ENCODE measurements at places on chromosomes 3 and 15.

- DNase-seq = no peak
Observed at GRCh38 chr3:132321304-132321703, 4.1 kb downstream of the ACP3 start.

DNA sequence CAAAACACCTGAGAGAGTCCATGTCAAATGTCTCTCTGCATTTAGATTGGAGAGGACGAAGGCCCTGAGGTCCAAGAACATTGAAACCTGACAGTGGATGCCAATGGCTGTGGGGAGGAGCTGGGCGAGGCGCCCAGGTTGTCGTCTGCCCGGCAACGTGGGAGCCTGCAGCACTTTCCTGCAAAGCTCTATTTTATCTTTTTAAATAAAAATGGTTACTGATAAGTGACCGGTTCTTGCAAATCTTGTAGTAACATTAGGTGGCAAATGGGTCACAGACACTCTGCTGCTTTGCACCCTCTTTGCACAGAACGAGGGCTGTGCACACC is 19.5 kb upstream of the FANCD2 start:
- no peak for DNase-seq

- DNase-seq = no peak
Observed at GRCh38 chr3:147418808-147419701, 9.9 kb downstream of the ZIC1 start.

- no peak for DNase-seq
Observed at GRCh38 chr3:15923640-15924405, 126.0 kb upstream of the ANKRD28 start.

GRCh38 chr3:48598323-48599076 is 3.4 kb upstream of the COL7A1 start:
- no peak for DNase-seq

DNA sequence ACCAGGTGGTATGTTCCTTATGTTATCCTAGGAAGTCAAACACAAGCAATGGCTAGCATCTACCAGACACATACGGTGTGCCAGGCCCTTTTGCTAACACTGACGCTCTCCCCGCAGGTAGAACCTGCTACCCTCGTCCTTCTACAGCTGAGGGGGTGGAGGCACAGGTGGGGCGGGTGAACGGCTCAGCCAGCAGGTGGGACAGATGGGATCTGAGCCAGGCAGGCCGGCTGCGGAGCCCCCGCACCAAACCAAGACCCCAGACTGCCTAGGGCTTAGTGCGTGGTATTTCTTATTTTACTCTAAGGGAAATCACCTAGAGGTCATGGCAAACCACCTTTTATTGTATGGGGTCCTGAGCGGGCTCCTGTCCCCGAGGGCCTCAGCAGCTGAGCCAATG is 53.9 kb upstream of the PCSK6 start:
- DNase-seq = no peak

DNA sequence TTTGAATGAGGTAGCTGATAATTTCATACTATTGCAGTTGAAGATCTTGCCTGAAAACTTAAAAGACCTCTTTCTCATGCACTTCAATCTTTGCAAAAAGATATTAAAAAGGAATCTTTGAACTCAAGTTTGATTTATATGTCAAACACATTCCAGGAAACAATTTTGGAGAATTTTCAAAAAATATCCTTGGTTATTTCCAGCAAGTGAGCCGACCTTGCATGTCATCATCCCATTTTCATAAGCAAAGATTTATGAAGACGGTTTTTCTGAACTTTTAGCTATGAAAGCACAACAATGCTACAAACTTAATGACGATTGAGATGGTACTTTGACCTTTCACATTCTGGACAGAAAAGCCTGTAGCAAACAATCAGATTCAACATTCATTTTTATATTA is 95.6 kb downstream of the RFX7 start:
- no peak for DNase-seq

DNA sequence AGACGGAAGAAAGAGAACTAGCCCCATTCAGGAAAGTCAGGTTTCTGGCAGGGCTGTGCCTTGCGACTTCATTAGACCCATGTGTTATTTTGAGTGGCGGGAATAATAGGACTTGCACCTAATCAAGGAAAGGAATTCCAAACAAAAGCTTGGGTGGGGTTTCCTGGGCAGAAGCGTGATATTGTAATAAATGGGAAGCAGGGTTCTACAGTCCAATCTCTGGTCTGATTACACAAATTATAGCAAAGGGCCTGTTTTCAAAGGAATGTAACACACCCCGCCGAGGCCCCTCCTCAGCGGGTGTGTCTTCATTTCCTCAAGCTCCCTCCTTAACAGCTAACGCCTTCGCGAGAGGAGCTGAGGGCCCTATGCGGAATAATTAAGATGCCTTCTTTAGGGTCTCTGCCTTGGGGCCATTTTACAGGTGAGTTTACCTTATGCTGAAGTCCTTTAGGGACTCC is 396.0 kb upstream of the C2CD4B start:
- no peak for DNase-seq

GRCh38 chr15:52095597-52096262 is 16.8 kb downstream of the BCL2L10 start:
- no peak for DNase-seq

- DNase-seq = no peak
Observed at GRCh38 chr3:183378951-183379350, 49.5 kb downstream of the MCF2L2 start.

DNA sequence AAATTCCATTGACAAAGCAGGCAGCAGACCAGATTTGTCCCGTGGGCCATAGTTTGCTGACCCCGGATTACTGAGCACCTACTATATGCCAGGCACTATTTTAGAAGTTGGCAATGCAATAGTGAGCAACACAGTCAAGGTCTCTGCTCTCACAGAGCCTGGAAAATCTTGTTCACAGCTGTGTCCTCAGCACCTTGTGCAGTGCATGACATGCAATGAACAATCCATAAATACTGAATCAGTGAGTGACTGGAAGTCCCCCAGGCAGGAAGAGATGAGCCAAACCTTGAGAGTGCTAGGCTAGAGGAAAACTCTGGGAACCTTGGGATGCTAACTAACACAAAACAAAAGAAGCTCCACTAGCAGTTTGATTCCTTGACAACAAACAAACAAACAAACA is 14.4 kb downstream of the TM4SF1 start:
- no peak for DNase-seq

GRCh38 chr15:98800437-98801233 is 152.3 kb downstream of the IGF1R start:
- no peak for DNase-seq

DNA sequence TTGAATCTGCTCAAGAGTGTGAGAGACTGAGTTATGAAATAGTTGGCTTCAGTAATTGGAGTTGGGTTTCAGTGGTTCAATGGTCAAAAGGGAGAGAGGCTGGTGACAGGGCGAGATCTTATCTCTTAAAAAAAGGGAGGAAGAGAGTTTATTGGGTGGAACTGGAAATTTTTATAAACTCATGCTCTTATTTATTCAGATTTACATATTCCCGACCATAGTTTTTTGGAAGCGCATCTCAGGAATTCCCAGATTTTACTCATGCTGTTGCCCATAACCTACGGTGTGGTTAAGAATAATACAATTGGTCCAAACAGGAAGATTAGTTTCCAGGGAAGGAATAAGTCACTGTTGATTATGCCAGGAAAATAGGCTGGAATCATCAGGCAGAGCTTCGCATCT is 41.4 kb downstream of the CD200 start:
- DNase-seq = no peak

DNA sequence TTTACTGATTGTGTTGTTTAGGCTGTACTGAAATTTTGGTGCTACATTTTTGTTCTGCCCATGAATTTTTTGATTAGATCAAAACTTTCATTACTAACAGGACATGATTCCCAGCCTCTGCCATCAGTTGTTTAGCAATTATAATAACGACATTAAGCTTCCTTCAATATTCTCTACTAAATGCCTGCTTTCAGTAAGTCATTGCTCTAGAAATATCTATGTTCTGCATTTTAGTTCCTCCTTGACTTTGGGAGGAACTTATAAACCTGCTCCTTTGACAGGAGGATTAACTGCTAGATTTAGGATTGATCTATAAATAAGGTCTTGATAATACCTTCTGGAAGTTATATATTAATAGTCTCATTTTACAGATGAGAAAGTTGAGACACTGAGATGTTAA is 269.1 kb downstream of the RAP2B start:
- no peak for DNase-seq

- no peak for DNase-seq
Observed at GRCh38 chr15:65484876-65485275, 32.6 kb downstream of the DPP8 start.

- DNase-seq = no peak
Observed at GRCh38 chr3:189233225-189233858, 61.6 kb downstream of the TPRG1 start.

- DNase-seq = no peak
Observed at GRCh38 chr3:86790884-86791549, 199.9 kb downstream of the VGLL3 start.

DNA sequence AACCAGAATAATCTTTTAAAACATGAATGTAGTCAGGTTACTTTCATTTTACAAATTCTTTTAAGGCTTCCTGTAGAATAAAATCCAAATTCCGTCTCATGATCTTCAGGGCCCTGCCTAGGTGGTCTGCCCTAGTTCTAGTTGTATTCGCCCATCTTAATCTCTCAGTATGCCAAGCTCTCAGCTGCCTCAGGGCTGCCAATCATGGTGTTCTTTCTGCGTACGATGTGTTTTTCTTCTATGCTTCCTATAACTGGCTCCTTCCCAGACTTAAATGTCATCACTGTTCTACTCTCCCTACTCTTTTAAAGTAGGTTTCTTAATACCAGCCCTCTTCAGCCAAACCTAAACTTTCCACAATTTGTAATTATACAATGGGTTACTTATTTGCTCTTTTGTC is 107.4 kb downstream of the GREM1 start:
- no peak for DNase-seq

DNA sequence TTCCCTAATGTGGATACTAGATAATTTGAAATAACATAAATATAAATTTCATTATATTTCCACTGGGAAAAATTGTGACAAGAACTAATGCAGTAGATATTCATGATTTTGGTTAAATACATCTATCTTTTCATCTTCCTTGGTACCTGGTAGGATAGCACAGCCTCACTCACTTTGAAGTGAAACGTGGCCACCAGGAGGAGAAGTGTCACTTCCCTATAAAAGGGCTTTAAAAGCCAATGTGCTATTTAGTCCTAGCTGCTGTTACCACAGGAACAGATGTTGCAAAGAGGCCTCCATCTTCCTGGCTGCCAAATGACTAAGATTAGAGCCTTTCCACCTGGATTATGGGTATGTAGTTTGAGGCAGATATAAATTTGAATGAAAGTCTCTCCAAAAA is 140.0 kb downstream of the PLOD2 start:
- no peak for DNase-seq

- DNase-seq = no peak
Observed at GRCh38 chr3:34260271-34261000, 462.0 kb downstream of the PDCD6IP start.

GRCh38 chr15:41554343-41554742 is 4.7 kb upstream of the TYRO3 start:
- no peak for DNase-seq

DNA sequence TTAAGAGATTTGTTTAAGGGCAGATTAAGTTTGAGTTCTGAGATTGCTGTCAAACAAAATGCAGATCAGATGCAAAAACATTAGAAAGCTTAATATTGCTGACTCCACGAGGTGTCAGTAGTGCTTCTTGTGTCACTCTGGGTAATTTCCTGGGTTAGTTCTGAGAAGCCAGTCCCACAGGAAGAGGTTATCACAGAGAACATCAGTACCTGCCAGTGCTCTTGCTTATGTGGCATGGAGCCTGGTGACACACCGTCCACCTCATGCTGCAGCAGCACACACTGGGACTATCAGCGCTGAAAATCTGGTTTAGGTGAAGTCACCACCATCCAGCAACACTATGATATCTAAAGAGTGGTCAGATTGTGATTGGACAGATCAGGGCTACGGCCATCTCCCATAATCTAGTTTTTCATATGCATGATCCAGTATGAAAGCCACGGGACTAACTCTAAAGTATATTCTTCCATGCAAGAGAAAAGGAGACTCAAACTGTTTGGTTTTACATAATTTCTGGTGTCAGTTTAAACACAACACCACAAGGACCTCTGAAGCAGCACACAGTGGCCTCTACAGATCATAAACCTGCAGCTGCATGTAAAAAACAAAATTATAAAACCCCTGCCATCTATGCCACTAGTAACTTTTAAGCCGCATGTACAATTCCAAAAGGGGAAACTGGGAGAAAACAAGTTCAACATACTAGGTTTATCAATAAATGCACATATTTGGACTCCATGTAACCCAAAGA is 36.1 kb upstream of the MYO5C start:
- peak; percentile 13 for DNase-seq

- no peak for DNase-seq
Observed at GRCh38 chr3:150006794-150007193, 36.1 kb upstream of the PFN2 start.

DNA sequence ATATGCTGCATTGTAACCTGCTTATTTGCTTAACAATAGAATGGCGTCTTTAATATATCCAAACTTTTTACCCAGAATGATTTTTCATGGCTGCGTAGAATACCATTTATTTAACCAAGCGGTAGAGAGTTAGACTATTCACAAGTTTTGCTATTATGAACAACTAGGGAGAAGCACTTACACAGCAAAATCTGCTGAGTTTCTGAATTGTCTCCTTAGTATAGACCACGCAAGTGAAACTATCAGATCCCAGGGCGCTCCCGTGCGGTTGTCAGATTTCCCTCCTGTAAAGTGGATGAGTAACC is 12.6 kb upstream of the ADPGK start:
- DNase-seq = no peak

DNA sequence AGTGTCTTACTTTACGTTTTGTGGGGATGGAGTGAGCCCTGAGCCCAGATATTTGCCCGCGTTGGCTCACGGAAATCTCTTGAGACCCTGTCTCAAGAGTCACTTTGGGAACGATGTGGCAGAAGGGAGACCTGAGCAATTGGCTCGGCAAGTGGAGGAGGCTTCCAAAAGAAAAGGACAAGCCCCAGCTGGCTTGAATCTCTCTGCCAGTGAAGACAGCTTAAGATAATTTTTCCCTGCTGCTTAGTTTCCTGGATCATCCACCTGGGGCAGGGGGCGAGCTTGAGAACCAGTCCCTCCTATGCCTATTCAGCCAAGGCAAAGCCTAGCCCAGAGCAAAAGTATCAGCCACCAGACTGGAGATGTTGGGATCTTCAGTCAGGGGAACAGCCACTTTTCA is 708 bp downstream of the SEC22A start:
- DNase-seq = no peak

- no peak for DNase-seq
Observed at GRCh38 chr15:32747921-32748342, 30.1 kb downstream of the GREM1 start.

- DNase-seq = no peak
Observed at GRCh38 chr15:52728899-52729298, 49.7 kb upstream of the ATOSA start.

GRCh38 chr15:88882785-88883184 is 12.6 kb downstream of the HAPLN3 start:
- no peak for DNase-seq

- no peak for DNase-seq
Observed at GRCh38 chr3:128864351-128864811, 15.0 kb upstream of the ACAD9 start.

GRCh38 chr3:138140940-138141339 is 8.8 kb upstream of the A4GNT start:
- no peak for DNase-seq

- DNase-seq = no peak
Observed at GRCh38 chr3:107258300-107258699, 118.9 kb upstream of the CCDC54 start.

GRCh38 chr3:111134302-111134701 is 62.7 kb downstream of the NECTIN3 start:
- no peak for DNase-seq

- no peak for DNase-seq
Observed at GRCh38 chr3:159859424-159859823, 129.2 kb upstream of the IL12A start.

- DNase-seq = no peak
Observed at GRCh38 chr15:94700211-94700610, 468.9 kb downstream of the MCTP2 start.

All from activated CD4-positive, CD25-positive, alpha-beta regulatory T cell (primary cell).